A549 treated with RU486 at 1 μM for 4 hours (cell line): ENCODE measurements at places on chromosomes 3 and 15. TPM values are rescaled to one million over a fixed set of nuclear protein-coding genes. Genes with fewer than 3 reads are reported as not detected.

SAMMSON gene
- not detected in 5 replicates for total RNA-seq

RBP2 gene
- total RNA-seq = not detected in 5 replicates

CAPN3 gene
- 0.22 to 0.87 TPM (median 0.43 TPM) in 4 of 5 replicates, not detected in the other for total RNA-seq

FAM227B gene
- total RNA-seq = 0.79 to 1.2 TPM (median 0.82 TPM) in 5 replicates

ANKUB1 gene
- not detected in 5 replicates for total RNA-seq

PLS1 gene
- 9.4 to 13.7 TPM (median 12.8 TPM) in 5 replicates for total RNA-seq

CGGBP1 gene
- 33.6 to 39.5 TPM (median 37.7 TPM) in 5 replicates for total RNA-seq

PLAAT1 gene
- not detected in 5 replicates for total RNA-seq

ATP2C1 gene
- total RNA-seq = 19.6 to 33.0 TPM (median 30.7 TPM) in 5 replicates

GOLGA8K gene
- 0.42 to 1.0 TPM (median 0.75 TPM) in 5 replicates for total RNA-seq

FANCD2OS gene
- total RNA-seq = not detected in 5 replicates

SLC28A2 gene
- not detected in 5 replicates for total RNA-seq

CNOT10 gene
- 28.3 to 32.6 TPM (median 28.8 TPM) in 5 replicates for total RNA-seq

TIMP4 gene
- 10.4 to 13.4 TPM (median 11.3 TPM) in 5 replicates for total RNA-seq

CATSPER2 gene
- total RNA-seq = 0.18 to 0.80 TPM (median 0.59 TPM) in 5 replicates

VPS8 gene
- 5.2 to 8.5 TPM (median 7.9 TPM) in 5 replicates for total RNA-seq

CTXN2 gene
- 0.02 TPM in 1 of 5 replicates, not detected in the others for total RNA-seq

ITGA11 gene
- 2.2 to 8.2 TPM (median 5.4 TPM) in 5 replicates for total RNA-seq

NMB gene
- 16.4 to 29.4 TPM (median 26.3 TPM) in 5 replicates for total RNA-seq

RTP1 gene
- not detected in 5 replicates for total RNA-seq

GOLGA8T gene
- 1.1 to 2.1 TPM (median 1.3 TPM) in 5 replicates for total RNA-seq

ACAN gene
- total RNA-seq = 0.14 to 0.21 TPM (median 0.20 TPM) in 5 replicates

GRIP2 gene
- total RNA-seq = 0.97 to 2.4 TPM (median 1.9 TPM) in 5 replicates

SOX2 gene
- total RNA-seq = 0.76 to 1.0 TPM (median 0.87 TPM) in 5 replicates

SLC4A7 gene
- total RNA-seq = 11.6 to 25.4 TPM (median 24.7 TPM) in 5 replicates

DNAJA4 gene
- total RNA-seq = 0.05 to 0.11 TPM in 2 of 5 replicates, not detected in the others

HHLA2 gene
- 0.03 to 0.14 TPM (median 0.10 TPM) in 4 of 5 replicates, not detected in the other for total RNA-seq

ATG7 gene
- total RNA-seq = 15.4 to 21.3 TPM (median 16.5 TPM) in 5 replicates

HHATL gene
- not detected in 5 replicates for total RNA-seq

CCDC9B gene
- 13.4 to 21.7 TPM (median 17.2 TPM) in 5 replicates for total RNA-seq

SYNPR gene
- total RNA-seq = not detected in 5 replicates

SH3GL3 gene
- total RNA-seq = 0.46 to 0.96 TPM (median 0.57 TPM) in 5 replicates

AP3B2 gene
- 0.49 to 1.5 TPM (median 0.71 TPM) in 5 replicates for total RNA-seq

ZBTB47 gene
- 4.9 to 7.0 TPM (median 6.2 TPM) in 5 replicates for total RNA-seq

RPN1 gene
- total RNA-seq = 157 to 171 TPM (median 165 TPM) in 5 replicates

STRIT1 gene
- total RNA-seq = not detected in 5 replicates

SPSB4 gene
- total RNA-seq = 0.08 to 0.26 TPM (median 0.12 TPM) in 5 replicates

PKM gene
- total RNA-seq = 3,123 to 3,571 TPM (median 3,497 TPM) in 5 replicates

ITPKA gene
- total RNA-seq = 1.6 to 2.5 TPM (median 2.0 TPM) in 5 replicates

IQCB1 gene
- total RNA-seq = 7.4 to 11.4 TPM (median 10.6 TPM) in 5 replicates

ADGRG7 gene
- total RNA-seq = not detected in 5 replicates

UBE2Q2 gene
- 30.8 to 40.0 TPM (median 38.5 TPM) in 5 replicates for total RNA-seq

ALDH1A2 gene
- total RNA-seq = 0.33 to 0.41 TPM (median 0.40 TPM) in 3 of 5 replicates, not detected in the others

PLA2G4D gene
- total RNA-seq = not detected in 5 replicates

KBTBD13 gene
- total RNA-seq = not detected in 5 replicates

NR1I2 gene
- not detected in 5 replicates for total RNA-seq
